ENCODE measurements at places on chromosomes 6 and 20.

- no peak for DNase-seq
Measured at GRCh38 chr20:44970243-44970757, 4.0 kb downstream of the STK4 start.

DNA sequence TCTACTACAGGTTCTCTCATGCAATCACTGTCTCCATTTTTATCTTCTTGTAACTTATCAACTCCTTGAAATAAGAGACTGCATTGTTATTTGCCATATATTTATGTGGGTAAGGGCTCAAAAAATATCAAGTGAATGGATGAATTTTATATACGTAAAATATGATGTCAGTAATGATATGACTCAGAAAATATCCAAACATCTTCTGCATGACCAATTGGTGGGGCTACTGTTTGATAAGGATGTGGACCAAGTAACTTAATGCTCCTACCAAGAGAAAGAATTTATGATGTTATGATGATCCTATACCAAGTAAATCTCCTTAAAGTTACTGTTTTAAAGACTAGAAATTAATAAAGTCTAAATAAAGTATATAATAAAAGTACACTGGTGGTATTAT is 103.7 kb downstream of the OGFRL1 start:
- DNase-seq = no peak

DNA sequence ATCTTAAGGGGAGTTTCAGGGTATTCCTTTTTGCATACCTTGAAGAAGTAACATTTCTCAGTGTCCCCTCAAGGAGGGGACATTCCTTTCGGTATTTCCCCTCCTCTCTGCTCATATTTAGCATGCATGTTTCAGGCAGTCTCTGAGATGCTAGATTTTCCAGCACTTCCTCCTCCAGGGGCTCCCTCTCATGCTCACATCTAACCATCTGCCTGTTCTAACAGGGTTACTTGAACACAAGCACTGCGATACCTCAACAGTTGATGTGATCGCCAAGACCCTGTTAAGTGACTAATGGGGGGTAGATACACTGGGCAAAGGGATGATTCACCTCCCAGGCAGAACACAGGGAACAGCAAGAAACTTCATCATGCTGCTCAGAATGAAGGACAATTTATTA is 12.9 kb upstream of the MCM3 start:
- DNase-seq = no peak

DNA sequence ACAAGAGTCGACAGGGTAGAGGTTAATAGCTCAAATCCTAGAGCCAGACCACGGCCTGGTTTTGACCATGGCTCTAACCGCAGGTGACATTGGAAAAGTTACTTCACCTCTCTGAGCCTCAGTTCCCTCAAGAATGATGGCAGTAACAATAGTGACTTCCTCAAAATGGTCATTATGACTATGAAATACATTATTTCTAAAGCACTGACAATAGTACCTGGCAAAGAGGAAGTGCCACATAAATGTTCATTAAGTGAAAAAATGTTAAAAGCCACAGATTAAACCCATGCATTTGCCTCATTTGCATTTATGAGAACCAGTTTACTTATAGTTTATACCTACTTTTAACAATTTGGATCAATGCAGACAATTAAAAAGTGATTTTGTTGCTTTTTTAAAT is 12.3 kb downstream of the BTBD3 start:
- no peak for DNase-seq

DNA sequence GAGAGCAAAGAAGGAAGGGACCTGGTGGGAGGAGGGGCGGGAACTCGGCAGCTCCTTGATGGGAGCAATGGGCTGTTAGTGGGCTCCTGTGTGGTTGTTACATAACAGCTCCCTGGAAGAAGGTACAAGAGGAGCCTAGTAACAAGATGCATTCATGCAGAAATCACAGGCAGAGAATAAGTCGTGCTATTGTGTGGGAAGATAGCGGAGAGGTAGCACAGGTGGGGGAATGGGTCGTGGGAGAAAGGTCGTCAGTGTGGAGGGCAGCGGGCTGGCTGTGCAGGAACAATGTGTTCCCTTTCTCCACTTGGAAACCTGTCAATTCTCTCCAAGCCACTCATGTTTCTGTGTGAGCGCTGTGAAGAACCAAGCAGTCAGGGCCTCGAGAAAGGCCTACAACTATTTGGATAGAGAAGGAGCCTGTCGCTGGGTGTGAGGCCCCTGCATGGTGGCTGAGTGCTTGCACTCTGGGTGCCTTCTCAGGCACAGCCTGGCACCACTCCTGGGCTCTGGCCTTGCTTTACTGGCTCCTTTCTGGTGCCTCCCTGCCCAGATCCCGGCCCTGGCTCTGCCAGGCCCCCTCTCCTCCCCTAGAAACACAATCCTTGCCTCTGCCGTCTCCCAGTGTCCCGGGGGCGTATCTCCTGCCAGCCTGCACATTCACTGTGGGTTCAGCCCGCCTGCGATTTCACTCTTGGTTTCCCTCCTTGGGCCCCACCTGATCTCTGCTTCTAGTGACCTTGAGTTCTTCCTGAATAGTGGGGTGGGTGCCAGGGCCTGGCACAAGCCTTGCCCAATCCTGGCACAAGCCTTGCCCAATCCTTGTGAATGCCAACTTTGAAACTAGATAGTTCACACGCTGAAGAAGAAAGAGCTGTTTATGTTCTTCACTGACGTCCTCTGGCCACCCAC is 7.4 kb upstream of the FGD2 start:
- no peak for DNase-seq

- DNase-seq = no peak
Measured at GRCh38 chr6:156779206-156780094, 2.3 kb downstream of the ARID1B start.

All from bronchial epithelial cell (primary cell).